ENCODE measurements at places on chromosomes 2 and 18. TPM values are rescaled to one million over a fixed set of nuclear protein-coding genes. Genes with fewer than 3 reads are reported as not detected.

Gene GLI2
- total RNA-seq, result 19.0 TPM

Gene CERKL
- under 0.01 TPM for total RNA-seq

Gene TRIM54
- total RNA-seq, result not detected

Gene CDH19
- not detected for total RNA-seq

Gene PLGLB1
- total RNA-seq, result 1.8 TPM

All from hair follicle dermal papilla cell (primary cell).